Naive thymus-derived CD4-positive, alpha-beta T cell (primary cell): ENCODE measurements at places on chromosomes 3 and 15. TPM values are rescaled to one million over a fixed set of nuclear protein-coding genes. Genes with fewer than 3 reads are reported as not detected.

The REC114 gene
- not detected in 2 replicates for total RNA-seq

The IDH3A gene
- total RNA-seq = 89.7 and 105 TPM in 2 replicates

The UCN2 gene
- not detected for total RNA-seq

The PXYLP1 gene
- 18.6 and 19.4 TPM in 2 replicates for total RNA-seq

The HYAL1 gene
- 0.22 TPM for total RNA-seq

The LDHAL6B gene
- not detected in 2 replicates for total RNA-seq

The SERINC4 gene
- 0.10 and 0.36 TPM in 2 replicates for total RNA-seq

The OXTR gene
- total RNA-seq = 0.05 TPM
